ENCODE measurements at places on chromosomes 4 and X.

DNA sequence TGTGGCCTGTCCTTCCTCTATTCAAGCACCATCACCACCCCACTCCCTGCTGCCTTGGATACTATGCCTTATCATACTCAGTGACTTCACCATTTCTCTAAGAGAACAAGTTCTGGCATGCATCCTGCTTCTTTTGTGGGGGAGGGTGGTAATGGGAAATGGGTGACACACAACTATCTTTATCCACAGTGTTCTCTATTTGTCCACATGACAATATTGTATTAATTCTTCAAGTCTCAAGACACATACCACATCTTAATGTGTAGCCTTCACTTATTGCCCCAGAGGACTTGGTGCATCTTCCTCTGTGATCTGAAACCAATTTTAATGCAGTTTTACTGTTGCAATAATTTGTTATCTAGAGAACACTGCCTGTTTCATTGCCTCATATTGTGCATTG, 29.3 kb upstream of the UGT2B7 start:
- H3K4me3 ChIP-seq = no peak overlapping the region
- no peak for DNase-seq
- no peaks in the 10 kb centered on the region for H3K27me3 ChIP-seq
- no peak overlapping the region for H3K27ac ChIP-seq
- H3K36me3 ChIP-seq = no peaks in the 10 kb centered on the region

GRCh38 chr4:57093845-57094831, 16.0 kb downstream of the IGFBP7 start:
- no peak overlapping the region for H3K27ac ChIP-seq
- H3K4me1 ChIP-seq = no peaks in the 10 kb centered on the region
- DNase-seq = no peak
- no peak overlapping the region for H3K4me3 ChIP-seq

DNA sequence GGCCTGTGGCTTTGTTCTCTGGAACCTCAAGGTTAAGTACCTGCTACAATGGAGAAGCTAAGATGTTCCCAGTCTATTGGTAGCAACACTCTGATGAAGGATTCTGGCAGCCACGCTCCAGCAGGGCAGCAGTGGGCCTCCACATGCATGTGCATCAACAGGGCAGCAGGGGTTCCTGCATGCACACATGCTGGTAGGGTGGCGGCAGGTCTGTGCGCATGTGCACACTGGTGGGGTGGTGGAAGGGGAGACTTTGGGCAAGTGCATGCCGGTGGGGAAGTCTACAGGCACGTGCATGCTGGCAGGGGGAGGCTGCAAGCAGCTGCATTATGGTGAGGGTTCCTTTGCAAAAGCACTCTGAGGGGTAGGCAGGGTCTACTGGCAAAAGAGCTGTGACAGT, 160.7 kb downstream of the NKX6-1 start:
- H3K4me1 ChIP-seq = no peaks in the 10 kb centered on the region
- H3K36me3 ChIP-seq = no peaks in the 10 kb centered on the region
- no peaks in the 10 kb centered on the region for H3K27me3 ChIP-seq
- no peak overlapping the region for H3K27ac ChIP-seq
- no peak overlapping the region for H3K4me3 ChIP-seq

GRCh38 chrX:139581068-139581467, 50.5 kb downstream of the F9 start:
- DNase-seq = no peak
- H3K4me1 ChIP-seq = no peaks in the 10 kb centered on the region
- no peaks in the 10 kb centered on the region for H3K36me3 ChIP-seq
- no peaks in the 10 kb centered on the region for H3K27me3 ChIP-seq
- H3K4me3 ChIP-seq = no peak overlapping the region

DNA sequence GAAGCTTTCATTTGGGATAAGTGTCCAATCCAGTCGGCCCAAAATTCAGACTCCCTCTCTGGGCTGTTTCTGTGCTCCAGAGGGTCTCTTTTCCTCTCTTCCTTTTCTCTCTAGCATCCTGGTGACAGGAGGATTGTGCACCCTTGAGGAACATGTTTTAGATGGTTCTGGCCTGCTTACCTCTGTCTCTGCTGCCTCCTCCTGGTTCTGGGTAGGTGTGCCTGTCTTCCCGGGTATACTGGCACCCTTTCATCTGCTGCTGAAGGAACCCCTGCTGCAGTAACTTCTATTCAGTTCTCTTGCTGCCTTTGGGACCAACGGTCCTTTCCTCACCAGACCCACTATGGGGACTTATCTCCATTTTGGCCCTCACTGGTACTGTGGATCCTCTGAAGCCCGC, 53.2 kb downstream of the HMGB2 start:
- peaks cover 41% of the 10 kb centered on the region for H3K36me3 ChIP-seq
- DNase-seq = no peak
- H3K4me3 ChIP-seq = no peak overlapping the region
- no peaks in the 10 kb centered on the region for H3K27me3 ChIP-seq
- no peak overlapping the region for H3K27ac ChIP-seq

DNA sequence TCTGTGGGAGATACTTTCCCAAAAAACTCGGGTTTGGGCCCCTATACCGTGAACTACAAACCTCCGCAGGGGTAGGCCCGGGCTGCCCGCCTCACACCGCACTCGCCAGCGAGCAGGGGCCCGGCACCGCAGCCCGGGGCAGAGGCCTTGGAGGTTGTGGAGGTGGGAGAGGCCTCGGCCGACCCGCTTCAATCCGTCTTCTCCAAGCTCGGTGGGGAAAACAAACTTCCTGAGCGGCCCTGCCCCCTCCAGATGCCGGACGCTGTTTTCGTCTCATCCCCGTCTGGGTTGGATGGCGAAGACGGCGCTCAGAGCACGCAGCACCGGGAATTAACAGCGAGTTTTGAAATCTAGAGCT, 442 bp upstream of the MCUB start:
- peaks cover 19% of the 10 kb centered on the region for H3K36me3 ChIP-seq
- H3K27me3 ChIP-seq = no peaks in the 10 kb centered on the region
- peak overlapping the region; percentile 85 for H3K4me3 ChIP-seq
- peak overlapping the region; percentile 93 for H3K27ac ChIP-seq
- DNase-seq = peak; percentile 51

DNA sequence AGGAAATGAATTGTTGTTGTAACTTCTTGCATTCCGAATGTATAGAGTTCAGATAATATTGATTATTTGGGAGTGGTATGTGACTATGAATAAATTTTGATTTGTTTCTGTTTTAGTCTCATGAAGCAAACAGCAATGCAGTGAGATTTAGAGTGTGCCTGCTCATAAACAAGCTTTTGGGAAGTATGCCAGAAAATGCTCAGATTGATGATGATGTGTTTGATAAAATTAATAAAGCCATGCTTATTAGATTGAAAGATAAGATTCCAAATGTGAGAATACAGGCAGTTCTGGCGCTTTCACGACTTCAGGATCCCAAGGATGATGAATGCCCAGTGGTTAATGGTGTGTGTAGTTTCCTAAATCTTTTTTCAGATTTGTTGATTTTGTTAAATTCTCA, 2.0 kb downstream of the NCAPG start:
- H3K27me3 ChIP-seq = no peaks in the 10 kb centered on the region
- H3K27ac ChIP-seq = no peak overlapping the region
- H3K4me3 ChIP-seq = peak overlapping the region; percentile 97
- H3K4me1 ChIP-seq = peaks cover 18% of the 10 kb centered on the region
- no peak for DNase-seq
- peaks cover 54% of the 10 kb centered on the region for H3K36me3 ChIP-seq

DNA sequence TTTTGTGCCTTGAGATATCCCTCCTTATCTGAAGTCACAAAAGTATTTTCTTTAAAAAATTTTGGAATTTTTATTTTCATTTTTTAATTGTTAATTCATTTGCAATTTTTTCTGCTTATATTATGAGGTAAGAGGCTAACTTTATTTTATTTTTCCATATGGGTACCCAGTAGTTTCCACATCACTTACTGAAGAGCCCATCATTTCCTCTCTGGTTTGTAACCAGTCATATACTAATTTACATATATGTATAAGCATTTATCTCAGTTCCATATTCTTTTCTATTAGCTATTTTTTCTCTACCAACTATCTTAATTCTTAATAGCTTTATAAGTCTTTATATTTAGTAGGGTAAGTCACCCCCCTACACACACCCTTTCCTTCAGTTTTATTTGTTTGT, 27.0 kb downstream of the MGARP start:
- no peak overlapping the region for H3K4me3 ChIP-seq
- H3K27ac ChIP-seq = no peak overlapping the region
- no peaks in the 10 kb centered on the region for H3K36me3 ChIP-seq
- no peaks in the 10 kb centered on the region for H3K4me1 ChIP-seq
- no peaks in the 10 kb centered on the region for H3K27me3 ChIP-seq

DNA sequence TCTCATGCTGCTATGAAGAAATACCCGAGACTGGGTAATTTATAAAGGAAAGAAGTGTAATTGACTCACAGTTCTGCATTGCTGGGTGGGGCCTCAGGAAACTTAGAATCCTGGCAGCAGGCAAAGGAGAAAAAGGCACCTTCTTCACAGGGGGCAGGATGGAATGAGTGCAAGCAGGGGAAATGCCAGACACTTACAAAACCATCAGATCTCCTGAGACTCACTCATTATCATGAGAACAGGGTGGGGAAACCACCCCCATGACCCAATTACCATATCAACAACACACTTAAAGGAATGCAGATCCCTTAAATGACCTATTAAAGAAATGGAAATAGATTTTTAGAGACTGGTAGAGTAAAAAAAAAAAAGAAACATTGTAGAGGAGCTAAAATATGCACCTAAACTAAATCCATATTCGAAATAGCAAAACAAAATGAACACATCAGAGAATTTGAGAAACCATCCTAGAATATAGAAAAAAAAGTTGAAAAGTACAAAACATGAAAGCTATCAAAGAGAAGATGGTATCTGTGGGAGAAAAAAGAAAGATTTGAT, 104.3 kb upstream of the UGT8 start:
- no peaks in the 10 kb centered on the region for H3K4me1 ChIP-seq
- H3K27me3 ChIP-seq = no peaks in the 10 kb centered on the region
- H3K27ac ChIP-seq = no peak overlapping the region
- DNase-seq = no peak
- no peaks in the 10 kb centered on the region for H3K36me3 ChIP-seq

DNA sequence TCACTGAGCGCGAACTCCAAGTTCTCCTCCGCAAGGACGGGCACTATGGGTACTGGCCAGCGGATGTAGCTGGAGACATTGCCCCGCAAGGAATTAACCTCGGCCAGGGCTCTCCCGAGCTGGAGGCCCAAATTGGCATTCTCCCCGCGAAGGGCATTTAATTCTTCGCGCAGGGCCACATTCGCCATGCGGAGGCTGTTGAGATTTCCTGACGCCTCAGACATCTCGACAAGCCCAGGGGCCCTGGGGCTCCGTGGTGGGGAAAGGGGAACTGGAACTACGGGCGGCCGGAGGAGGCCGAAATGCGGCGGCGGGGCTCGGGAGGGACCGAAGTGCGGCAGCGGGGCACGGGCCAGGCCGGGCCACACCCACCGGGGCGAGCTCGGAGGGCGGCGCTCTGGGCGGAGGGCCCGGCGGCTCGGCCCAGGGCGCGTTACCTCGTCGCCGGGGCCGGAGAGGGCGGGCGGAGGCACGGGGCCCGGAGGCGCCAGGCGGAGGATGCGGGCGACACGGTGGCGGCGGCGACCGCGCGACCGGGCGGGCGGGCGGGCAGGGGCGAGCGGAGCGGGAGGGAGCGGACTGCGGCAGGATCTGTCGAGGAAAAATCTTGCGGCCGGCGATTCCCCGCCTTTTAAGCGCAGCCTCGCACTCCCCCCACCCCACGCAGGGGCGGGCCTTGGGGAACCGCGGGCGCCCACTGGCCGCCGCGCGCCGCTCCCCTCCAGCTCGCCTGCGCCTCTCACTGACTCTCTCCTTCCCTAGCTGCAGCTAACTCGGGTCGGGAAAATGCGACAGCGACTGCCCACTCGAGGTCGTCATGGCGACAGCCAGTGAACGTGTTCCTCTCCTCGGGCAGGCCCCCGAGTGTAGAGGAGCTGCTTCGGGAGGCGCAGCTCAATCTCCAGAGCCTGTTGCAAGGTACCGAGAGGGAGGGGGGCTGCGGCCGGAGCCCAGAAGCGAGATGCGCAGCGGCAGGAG, at the start of gene RTL5:
RTL5 (minus strand) TSS at position 599 of the 978 bp plus-strand sequence.
- DNase-seq = peak; percentile 58
- H3K4me1 ChIP-seq = peaks cover 4% of the 10 kb centered on the region
- no peak within 1 kb of the TSS for H3K27ac ChIP-seq
- H3K4me3 ChIP-seq = peak within 1 kb of the TSS; percentile 62
- no peaks in the 10 kb centered on the region for H3K36me3 ChIP-seq

- peaks cover 25% of the 10 kb centered on the region for H3K4me1 ChIP-seq
- no peak overlapping the region for H3K4me3 ChIP-seq
- no peaks in the 10 kb centered on the region for H3K36me3 ChIP-seq
- H3K27ac ChIP-seq = no peak overlapping the region
- no peak for DNase-seq
Observed at GRCh38 chr4:121796283-121796682, 4.8 kb upstream of the EXOSC9 start.

- DNase-seq = peak; percentile 3
- peak overlapping the region; percentile 86 for H3K4me3 ChIP-seq
- H3K36me3 ChIP-seq = peaks cover 33% of the 10 kb centered on the region
- H3K4me1 ChIP-seq = peaks cover 12% of the 10 kb centered on the region
- no peaks in the 10 kb centered on the region for H3K27me3 ChIP-seq
Observed at GRCh38 chrX:56564921-56565840, 1.8 kb downstream of the UBQLN2 start.

GRCh38 chrX:135951291-135951690, 22.5 kb downstream of the MMGT1 start:
- DNase-seq = no peak
- no peak overlapping the region for H3K27ac ChIP-seq

- peaks cover 3% of the 10 kb centered on the region for H3K36me3 ChIP-seq
- peak; percentile 22 for DNase-seq
- H3K4me3 ChIP-seq = no peak overlapping the region
- H3K4me1 ChIP-seq = peaks cover 12% of the 10 kb centered on the region
- no peak overlapping the region for H3K27ac ChIP-seq
- peaks cover 4% of the 10 kb centered on the region for H3K27me3 ChIP-seq
Observed at GRCh38 chrX:149837639-149838038, 43.3 kb upstream of the MAGEA8 start.

GRCh38 chrX:47637546-47638195, 7.9 kb upstream of the CFP start:
- peak overlapping the region; percentile 72 for H3K27ac ChIP-seq
- H3K4me1 ChIP-seq = peaks cover 11% of the 10 kb centered on the region

- peak; percentile 56 for DNase-seq
- no peaks in the 10 kb centered on the region for H3K27me3 ChIP-seq
Observed at GRCh38 chr4:78776729-78777575, 802 bp downstream of the BMP2K start.

DNA sequence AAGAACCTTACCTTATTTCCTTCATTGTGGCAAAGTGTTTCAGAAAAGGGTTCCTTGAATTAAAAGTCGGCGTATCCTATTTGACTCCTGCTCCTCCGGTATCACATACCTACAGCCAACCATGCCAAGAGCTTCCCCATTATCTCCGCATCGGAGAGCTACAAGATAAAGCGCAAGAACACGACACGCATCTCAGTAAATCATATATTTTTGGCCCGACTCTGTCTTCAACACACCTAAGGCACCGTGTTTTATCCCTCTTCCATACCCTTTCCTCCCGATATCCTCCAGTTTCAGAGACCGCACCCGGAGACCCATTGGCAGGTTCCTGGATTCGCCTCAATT, 497 bp upstream of the THAP9 start:
- H3K4me3 ChIP-seq = no peak overlapping the region
- H3K36me3 ChIP-seq = peaks cover 14% of the 10 kb centered on the region
- DNase-seq = no peak

All from activated naive CD8-positive, alpha-beta T cell treated with anti-CD3 and anti-CD28 coated beads for 36 hours (primary cell).